Left ventricle myocardium inferior (tissue), 1 donor: ENCODE measurements at places on chromosomes 16 and 17.

DNA sequence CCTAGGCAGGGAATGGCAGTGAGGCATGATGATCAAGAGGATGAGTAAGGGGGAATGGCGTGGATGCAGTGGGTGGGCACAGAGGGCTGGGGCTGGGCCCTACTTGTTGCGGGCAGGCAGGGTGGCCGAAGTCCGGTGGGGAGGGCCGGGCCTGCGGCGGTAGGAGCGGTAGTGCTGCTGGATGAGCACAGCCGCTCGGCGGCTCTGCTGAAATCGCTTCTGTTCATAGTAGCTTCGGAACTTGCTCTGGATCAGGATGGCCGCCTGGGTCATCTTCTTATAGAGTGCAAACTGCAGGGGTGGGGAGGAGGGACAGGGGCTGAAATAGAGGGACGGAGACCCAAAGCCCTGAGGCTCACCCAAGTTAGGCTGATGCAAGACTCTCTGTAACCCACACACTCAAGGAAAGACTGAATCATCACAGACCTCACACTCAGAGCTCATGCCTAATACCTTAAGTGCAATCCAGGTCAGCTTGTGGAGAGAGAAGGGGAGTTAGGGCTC lies 1.5 kb upstream of the SPAG7 start:
- peaks cover 65% of the 10 kb centered on the region for H3K4me1 ChIP-seq
- H3K4me3 ChIP-seq = peak overlapping the region; percentile 90
- H3K36me3 ChIP-seq = peaks cover 32% of the 10 kb centered on the region

- H3K36me3 ChIP-seq = no peaks in the 10 kb centered on the region
- H3K4me1 ChIP-seq = peaks cover 18% of the 10 kb centered on the region
- no peak overlapping the region for H3K4me3 ChIP-seq
- H3K27me3 ChIP-seq = peaks cover 26% of the 10 kb centered on the region
- H3K27ac ChIP-seq = no peak overlapping the region
- no peak for DNase-seq
Measured at GRCh38 chr17:20159406-20160069, 150.4 kb downstream of the SPECC1 start.

DNA sequence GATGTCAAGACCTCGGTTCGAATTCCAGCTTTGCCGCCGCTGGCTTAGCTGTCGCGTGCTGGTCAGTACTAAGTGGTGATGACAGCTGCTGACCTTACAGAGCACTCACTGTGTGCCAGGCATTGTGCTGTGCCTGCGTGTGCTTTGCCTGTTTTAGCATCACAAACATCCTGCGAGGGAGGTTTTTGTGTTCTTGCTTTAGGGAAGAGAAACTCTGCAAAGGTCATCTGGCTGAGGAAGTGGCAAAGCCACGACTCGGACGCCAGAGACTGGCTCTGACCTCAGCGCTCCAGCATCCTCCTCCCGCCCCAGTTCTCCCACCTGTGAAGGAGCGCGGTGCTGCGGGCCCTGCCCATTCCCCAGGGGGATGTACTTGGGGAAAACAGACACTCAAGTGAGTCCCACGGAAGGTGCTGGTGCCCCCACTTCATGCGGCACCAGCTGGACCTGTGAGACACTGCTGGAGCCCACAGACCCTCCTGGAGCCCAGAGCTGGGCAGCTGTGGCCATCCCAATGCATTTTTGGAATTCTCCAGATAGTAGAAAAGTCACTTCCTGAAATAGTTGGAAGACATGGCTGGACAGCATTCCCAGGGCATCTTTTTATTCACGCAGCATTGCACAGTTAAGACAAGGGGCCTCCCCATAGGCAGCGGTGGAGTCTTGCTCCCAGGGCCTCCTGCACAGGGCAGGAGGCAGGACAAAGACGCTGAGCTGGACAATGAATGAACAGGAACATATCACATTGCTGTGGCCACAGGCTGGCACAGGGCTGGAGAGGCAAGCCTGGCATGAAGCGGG lies 20.0 kb upstream of the HERPUD1 start:
- H3K27me3 ChIP-seq = no peaks in the 10 kb centered on the region
- no peak overlapping the region for H3K4me3 ChIP-seq
- peak; percentile 23 for DNase-seq

DNA sequence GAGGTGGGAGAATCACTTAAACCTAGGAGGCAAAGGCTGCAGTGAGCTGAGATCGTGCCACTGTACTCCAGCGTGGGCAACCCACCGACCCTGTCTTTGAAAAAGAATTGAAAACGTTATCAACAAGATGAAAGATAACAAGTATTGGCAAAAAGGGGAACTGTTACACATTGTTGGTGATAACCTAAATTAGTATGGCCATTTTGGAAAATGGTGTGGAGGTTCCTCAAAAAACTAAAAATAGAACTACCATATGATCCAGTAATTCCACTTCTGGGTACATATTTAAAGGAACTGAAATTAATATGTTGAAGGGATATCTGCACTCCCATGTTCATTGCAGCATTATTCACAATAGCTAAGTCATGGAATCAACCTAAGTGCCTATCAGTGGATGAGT lies 61.0 kb downstream of the ABHD15 start:
- no peaks in the 10 kb centered on the region for H3K27me3 ChIP-seq
- H3K27ac ChIP-seq = no peak overlapping the region
- H3K4me3 ChIP-seq = no peak overlapping the region
- DNase-seq = no peak

GRCh38 chr17:72419866-72420774 lies 299.3 kb downstream of the SOX9 start:
- H3K4me1 ChIP-seq = peaks cover 6% of the 10 kb centered on the region
- no peak overlapping the region for H3K27ac ChIP-seq

DNA sequence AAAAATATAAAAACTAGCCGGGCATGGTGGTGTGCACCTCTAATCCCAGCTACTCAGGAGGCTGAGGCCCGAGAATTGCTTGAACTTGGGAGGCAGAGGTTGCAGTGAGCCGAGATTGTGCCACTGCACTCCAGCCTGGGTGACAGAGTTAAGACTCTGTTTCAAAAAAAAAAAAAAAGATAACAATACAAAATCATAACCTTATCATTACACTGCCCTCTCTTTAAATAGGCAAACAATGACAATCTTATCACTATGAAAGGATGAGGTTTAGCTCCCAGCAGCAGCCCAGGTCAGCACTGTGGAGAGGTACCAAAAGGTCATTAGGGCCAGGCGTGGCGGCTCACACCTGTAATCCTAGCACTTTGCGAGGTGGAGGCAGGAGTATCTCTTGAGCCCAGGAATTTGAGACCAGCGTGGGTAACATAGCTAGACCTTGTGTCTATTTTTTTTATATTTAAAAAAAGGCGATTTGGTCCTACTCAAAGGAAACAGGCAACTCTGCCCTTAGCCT lies 3.5 kb upstream of the DPEP2NB start:
- DNase-seq = no peak
- H3K36me3 ChIP-seq = no peaks in the 10 kb centered on the region
- no peak overlapping the region for H3K4me3 ChIP-seq
- H3K27me3 ChIP-seq = no peaks in the 10 kb centered on the region

DNA sequence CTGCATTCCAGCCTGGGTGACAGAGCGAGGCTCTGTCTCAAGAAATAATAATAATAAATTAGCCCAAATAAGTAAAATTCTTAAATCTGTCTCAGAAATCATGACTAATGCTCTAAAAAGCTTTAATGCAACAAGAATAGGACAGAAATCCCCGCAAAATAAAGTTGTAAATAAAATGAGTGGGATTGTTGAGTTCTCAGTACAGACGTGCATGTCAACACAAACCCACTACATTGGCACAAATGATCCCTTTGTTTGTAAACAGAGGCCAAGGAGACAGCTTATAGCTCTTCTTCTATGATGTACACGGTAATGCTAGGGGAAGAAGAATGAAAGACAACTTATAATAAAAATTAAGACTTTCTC lies 6.0 kb downstream of the STAT5B start:
- H3K36me3 ChIP-seq = no peaks in the 10 kb centered on the region
- DNase-seq = no peak
- no peak overlapping the region for H3K4me3 ChIP-seq
- H3K27me3 ChIP-seq = no peaks in the 10 kb centered on the region
- peaks cover 40% of the 10 kb centered on the region for H3K4me1 ChIP-seq

DNA sequence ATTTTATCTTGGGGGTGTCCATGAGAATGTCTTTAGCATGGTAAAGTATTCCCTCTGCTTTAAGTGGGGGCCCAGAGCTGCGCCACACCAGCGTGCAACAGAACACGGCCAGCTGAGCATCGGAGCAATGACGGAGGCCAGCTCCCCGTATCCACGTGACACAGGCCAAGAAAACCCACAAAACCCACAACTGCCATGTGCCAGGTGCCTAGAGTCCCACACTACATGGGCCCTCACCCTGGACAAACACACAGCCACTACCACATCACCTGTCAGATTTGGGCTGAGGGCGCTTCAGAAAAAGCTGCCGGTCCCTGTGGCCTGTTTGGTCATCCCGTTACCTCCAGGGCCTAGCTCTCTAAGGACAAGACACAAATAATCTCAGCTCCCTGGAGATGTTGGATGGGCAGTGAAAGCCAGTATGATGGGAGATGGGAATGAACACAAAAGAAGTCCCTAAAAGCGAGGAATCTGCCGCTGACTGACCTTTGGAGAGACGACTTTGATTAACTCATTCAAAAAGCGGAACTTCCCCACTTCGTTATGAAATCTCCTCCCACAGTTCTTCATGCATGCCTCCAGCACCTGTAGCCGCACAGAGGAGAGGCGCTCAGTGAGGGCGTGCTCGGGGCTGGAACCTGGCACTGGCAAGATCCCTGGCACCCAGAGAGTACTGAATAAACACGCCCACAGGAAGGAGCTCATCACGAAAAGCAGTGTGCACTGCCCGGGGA lies 17.1 kb downstream of the GGA3 start:
- peaks cover 75% of the 10 kb centered on the region for H3K36me3 ChIP-seq
- H3K4me3 ChIP-seq = no peak overlapping the region
- H3K4me1 ChIP-seq = peaks cover 19% of the 10 kb centered on the region

DNA sequence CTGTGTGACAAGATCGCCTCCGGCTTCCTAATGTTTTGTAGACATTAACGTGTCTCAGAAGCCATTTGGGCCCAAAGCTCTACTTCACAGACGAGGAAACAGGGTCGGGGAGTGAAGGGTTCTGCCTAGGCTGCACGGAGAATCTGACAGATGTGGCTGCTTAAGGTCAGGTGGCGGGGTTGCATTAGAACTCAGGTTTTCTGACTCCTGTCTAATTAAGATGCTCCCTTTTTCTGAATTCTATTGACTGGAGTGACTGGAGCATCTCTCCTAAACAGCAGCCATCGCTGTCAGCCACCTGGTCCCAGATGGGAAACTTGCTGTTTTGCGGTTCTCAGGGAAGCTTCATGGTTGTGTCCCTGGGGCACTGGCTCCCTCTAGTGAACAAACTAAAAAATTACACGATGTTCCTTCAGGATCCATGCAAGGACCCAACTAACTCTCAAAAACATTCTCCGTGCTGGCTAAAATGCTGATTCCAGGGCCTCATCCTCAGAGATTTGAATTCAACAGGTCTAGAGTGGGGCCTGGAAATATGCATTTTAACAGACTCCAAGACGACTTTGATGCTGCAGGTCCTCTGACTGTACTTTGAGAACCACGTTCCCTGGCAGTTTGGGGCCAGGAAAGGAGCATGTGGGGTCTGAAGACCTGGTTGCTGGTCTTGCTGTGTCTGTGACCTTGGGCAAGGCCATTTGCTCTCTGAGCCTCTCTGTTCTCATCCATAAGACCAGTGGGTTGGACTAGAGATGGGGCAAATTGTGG lies 117.4 kb downstream of the IRF8 start:
- no peaks in the 10 kb centered on the region for H3K36me3 ChIP-seq
- no peak overlapping the region for H3K4me3 ChIP-seq
- peaks cover 89% of the 10 kb centered on the region for H3K27me3 ChIP-seq
- H3K4me1 ChIP-seq = peaks cover 7% of the 10 kb centered on the region

GRCh38 chr16:71216714-71217113 lies 13.8 kb downstream of the HYDIN start:
- no peak overlapping the region for H3K27ac ChIP-seq
- H3K36me3 ChIP-seq = no peaks in the 10 kb centered on the region
- no peaks in the 10 kb centered on the region for H3K4me1 ChIP-seq
- H3K27me3 ChIP-seq = no peaks in the 10 kb centered on the region
- no peak overlapping the region for H3K4me3 ChIP-seq

DNA sequence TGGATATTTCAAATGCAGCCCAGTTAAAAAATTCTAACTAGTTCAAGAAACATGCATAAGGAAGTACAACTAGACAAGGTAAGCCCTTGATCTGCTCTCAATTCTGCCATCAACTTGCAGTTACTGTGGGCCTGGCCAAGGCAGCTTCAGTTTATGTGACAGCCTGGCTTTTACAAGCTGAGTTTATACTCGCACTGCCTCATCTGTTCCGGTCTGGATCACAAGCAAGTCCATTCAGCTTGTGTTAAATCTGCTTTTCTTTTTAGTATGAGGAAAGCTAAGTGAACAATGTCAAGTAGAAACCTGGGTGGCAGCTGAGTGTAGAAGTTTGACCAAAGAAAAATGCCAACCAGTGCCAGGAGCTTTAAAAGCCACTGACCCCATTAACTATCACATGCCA lies 76.6 kb upstream of the CORO6 start:
- no peak for DNase-seq
- peaks cover 51% of the 10 kb centered on the region for H3K4me1 ChIP-seq
- peak overlapping the region; percentile 80 for H3K27ac ChIP-seq
- H3K4me3 ChIP-seq = no peak overlapping the region
- H3K27me3 ChIP-seq = no peaks in the 10 kb centered on the region
- peaks cover 40% of the 10 kb centered on the region for H3K36me3 ChIP-seq

GRCh38 chr16:67538666-67539101 lies 10.1 kb downstream of the RIPOR1 start:
- peak overlapping the region; percentile 90 for H3K4me3 ChIP-seq
- peaks cover 100% of the 10 kb centered on the region for H3K4me1 ChIP-seq
- peaks cover 50% of the 10 kb centered on the region for H3K36me3 ChIP-seq
- H3K27ac ChIP-seq = peak overlapping the region; percentile 99

DNA sequence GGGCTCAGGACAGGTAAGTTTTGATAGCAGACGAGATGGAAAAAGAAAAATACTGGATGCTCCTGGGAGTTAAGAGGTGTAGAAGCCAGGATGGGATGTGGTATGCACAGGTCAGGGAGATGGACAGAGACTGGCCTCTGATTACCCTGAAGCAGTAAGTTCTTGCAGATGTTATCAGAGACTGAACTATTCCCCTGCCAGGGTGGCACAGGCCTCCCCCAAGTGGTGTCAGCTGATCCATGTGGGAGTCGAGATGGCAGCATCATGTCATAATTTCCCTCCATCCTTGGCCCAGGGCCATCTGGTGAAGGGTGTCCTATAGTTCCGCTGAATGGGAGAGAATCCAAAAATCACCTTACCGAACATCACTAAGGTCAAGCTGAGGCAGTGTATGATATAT lies 14.1 kb upstream of the NKD1 start:
- H3K36me3 ChIP-seq = no peaks in the 10 kb centered on the region
- DNase-seq = no peak
- H3K4me1 ChIP-seq = no peaks in the 10 kb centered on the region
- no peak overlapping the region for H3K27ac ChIP-seq
- H3K27me3 ChIP-seq = peaks cover 47% of the 10 kb centered on the region
- H3K4me3 ChIP-seq = no peak overlapping the region

- peak overlapping the region; percentile 82 for H3K4me3 ChIP-seq
- peaks cover 60% of the 10 kb centered on the region for H3K4me1 ChIP-seq
- H3K27ac ChIP-seq = peak overlapping the region; percentile 75
- no peak for DNase-seq
- H3K36me3 ChIP-seq = no peaks in the 10 kb centered on the region
- H3K27me3 ChIP-seq = no peaks in the 10 kb centered on the region
Measured at GRCh38 chr17:49577650-49577934, 1.9 kb downstream of the NXPH3 start.

- no peak overlapping the region for H3K4me3 ChIP-seq
- no peak overlapping the region for H3K27ac ChIP-seq
- no peaks in the 10 kb centered on the region for H3K36me3 ChIP-seq
- H3K4me1 ChIP-seq = no peaks in the 10 kb centered on the region
- H3K27me3 ChIP-seq = peaks cover 66% of the 10 kb centered on the region
- no peak for DNase-seq
Measured at GRCh38 chr16:88983771-88984687, 7.0 kb upstream of the CBFA2T3 start.

- peak; percentile 36 for DNase-seq
- peaks cover 28% of the 10 kb centered on the region for H3K36me3 ChIP-seq
- no peaks in the 10 kb centered on the region for H3K27me3 ChIP-seq
Measured at GRCh38 chr16:67451704-67452435, 20.9 kb downstream of the HSD11B2 start.
